ENCODE measurements at places on chromosomes 4 and X.

GRCh38 chrX:19303256-19303880 lies 40.4 kb upstream of the PDHA1 start:
- DNase-seq: no peak

GRCh38 chrX:21438792-21439191 lies 64.6 kb downstream of the CNKSR2 start:
- DNase-seq: no peak

- no peak for DNase-seq
These were observed 389.8 kb upstream of the PCDH10 start for GRCh38 chr4:132759199-132759780.

GRCh38 chr4:147583876-147584275 lies 33.3 kb upstream of the TMEM184C start:
- DNase-seq: no peak

GRCh38 chrX:102338162-102338561 lies 91.2 kb downstream of the NXF2 start:
- no peak for DNase-seq

GRCh38 chrX:153179131-153179530 lies at the start of gene MAGEA1:
MAGEA1 (plus strand) TSS chrX:153179284; CDS start chrX:153182390, 3,106 bp downstream.
- no peak for DNase-seq

DNA sequence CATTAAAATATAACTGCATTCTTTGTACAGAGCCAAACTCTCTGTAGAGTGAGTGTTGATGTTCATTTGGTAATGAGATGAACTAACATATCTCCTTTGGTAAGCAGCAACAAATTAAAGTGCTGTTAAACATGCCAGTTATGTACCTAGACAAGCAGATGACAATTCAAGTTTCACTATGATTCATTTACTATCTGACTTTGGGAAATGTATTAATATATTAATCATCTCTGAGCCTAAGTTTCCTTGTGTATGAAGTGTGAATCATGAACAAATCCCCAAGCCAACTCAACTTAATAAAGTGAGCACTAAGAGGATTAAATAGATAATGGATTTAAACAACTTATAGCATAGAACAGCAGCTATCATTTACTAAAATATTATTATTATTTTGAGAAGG lies 1044.2 kb downstream of the GLUD2 start:
- DNase-seq: no peak

- DNase-seq: no peak
These were observed 139.7 kb downstream of the COL25A1 start for GRCh38 chr4:109162759-109163158.

DNA sequence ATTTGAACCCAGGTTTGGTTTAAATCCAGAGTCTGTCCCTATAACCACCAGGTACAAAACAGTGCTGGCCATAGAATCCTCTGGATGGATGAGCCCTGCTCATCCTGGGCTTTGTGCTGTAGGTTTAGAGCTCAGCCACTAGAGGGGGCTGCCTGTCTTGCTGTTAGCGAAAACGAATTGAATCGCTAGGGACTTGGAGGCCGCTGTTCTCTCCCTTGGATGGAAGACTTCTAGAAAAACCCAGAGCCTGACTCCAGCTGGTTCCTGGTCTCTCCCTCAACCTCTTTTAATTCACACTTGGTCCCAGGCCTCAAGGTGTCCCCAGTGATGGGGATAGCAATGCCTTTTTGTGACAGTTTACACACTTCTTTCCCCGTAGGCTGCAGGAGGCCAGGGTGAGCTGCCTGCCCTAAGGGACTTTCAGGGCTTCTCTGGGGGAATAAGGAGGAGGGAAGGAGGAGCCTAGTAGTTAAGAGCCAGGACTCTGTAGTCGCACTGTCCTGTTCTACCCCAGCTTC lies 8.7 kb downstream of the RIPPLY1 start:
- no peak for DNase-seq

DNA sequence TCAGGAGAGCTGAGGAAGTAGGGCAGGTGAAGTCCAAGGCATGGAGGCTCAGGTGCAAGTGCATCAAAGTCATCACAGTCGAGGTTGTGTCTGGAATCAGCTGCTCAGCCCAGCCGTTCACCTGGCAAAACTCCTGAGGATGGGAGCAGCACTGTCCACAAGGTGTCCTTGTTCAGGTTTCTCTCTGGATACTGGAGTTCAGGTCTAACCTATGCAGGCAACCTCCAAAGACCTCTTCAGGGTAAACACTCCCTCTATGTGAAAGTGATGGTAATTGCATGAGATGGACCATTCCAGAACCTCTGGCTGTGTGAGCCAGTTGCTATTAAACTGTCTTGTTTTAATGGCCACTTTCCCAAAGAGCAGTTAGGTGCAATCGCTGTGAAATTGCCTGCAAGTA lies 120.2 kb upstream of the PSAPL1 start:
- no peak for DNase-seq

DNA sequence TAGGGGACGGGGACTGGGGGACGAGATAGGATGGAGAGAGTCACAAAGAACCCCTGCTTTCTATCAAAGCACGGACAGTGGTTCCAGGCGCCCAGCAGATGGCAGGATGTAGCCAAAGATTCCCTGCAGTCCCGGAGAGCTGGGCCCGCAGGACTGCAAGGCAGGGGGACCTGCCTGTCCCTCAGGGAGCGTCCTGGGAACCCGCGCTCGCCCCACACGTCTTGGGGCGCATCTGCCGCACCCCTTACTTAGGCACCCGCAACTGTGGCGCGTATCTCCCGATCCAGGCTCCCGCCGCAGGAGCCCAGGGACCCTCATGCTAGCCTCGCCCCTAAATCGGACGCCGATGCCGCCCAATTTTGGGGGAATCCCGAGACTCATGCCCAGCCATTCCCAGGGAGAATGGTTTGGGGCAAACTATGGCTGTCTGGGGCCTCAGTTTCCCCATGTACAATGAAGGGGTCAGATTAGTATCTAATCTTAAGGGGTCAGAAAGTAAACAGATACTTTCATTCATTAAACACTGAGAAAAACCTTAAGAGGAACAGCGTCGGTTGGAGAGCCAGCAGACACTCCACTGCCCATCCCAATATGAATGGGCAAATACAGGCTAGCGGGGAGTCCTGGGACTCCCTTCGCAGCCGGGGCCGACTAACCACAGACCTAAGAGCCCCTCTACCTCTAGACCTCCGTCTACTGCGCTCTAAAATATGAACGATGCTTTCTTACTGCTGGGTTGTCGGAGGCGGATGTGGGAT lies 581 bp upstream of the STK32B start:
- no peak for DNase-seq

DNA sequence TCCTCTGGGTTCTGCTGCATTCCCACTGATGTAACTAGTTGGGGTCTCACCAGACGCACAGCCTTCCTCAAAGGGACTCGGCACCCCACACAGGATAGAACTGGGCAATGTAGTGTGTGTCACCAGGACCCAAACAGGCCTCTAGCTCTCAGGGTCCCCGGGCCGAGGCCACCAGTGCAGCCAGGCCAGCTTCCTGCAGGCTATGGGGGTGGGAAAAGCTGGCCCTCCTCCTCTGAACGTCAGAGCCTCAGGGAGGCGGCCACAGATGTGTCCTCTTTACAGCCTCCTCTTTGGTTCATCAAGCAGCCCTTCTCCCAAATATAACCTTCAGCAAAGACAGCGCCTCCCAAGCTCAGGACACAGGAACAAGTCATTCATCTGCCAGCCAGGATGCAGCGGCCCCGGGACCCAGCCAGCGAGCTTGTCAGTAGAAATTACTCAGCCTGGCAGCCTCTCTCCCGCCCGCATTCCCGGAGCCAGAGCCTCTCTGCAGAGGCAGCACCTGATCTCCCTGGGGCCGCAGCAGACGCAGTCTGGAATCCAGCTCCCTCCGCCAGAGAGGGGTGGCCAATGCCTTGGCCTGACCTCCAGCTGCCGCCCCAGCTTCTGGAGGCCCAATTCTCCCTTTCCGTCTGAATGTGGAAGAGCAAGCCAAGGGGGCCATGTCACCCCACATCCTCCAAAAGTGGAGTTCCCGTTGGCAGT lies 288.5 kb downstream of the FBXW7 start:
- no peak for DNase-seq

GRCh38 chrX:38279188-38279587 lies 48.1 kb downstream of the RPGR start:
- DNase-seq: no peak

DNA sequence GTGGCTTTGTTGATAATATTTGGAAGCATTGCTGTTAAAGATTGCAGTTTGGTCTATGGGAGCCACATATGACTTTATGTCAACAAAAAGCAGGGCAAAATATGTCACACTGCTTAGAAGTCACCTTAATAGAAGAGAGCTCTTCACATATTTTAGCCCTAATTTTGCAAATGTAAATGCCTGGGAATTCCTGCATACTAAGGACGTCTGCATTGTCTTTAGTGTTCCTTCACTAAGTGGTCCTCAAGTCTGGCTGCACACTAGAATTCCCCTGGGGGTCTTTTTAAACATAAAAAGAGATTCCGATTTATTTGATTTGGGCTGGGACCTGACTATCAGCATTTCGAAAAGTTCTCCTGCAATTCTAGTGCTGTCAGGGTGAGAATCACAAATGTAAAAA lies 495.1 kb upstream of the FAM241A start:
- DNase-seq: no peak

DNA sequence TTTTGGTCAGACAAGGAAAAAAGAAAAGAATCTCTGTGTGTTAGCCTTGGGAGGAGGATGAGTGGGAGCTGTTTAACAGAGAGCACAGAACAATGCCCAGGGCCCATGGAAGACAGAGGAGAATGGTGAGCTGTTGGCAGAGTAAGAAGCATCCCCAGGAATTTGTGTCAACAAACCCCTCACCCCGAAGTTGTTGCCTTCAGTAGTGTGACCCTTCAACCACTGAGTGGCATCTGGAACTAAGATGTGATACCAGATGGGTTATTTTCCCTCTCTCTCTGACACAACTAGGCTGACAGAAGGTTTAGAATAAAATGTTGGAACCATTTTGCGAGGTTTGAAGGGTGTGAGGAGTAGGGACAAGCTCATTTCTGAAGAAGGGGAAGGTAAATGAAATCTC lies 25.1 kb downstream of the IGSF1 start:
- DNase-seq: no peak

DNA sequence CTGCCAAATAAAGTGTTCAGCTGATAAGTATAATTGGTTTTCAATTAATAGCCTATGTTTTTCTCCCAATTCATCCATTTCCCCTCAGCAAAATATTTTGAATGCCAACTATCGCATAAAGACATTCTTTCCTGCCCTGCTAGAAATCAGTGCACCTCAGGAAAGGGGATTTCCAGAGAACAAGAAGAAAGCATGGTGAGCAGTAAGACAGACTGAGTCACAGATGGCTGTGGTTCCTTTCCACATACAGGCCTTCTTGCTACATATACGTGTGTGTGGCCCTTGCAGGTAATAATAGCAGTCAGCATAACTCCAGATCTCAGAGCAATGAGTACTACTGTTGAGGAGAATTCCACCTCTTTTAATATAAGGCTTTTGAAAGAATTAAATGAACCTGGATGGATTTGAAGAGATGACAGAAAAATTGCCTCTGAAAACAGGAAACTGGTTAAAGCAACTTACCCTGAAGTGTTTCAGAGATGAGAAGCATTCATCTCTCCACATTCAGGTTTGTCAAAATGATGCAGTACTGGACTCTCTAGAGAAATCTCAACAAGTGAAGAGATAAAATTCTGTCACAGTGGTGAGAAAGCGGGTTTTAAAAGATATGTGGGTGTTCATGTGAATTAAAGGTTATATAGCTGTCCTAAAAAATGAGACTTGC lies 13.6 kb downstream of the GASK1B start:
- DNase-seq: no peak

- no peak for DNase-seq
These were observed 161.0 kb upstream of the EOLA2 start for GRCh38 chrX:150099316-150099715.

DNA sequence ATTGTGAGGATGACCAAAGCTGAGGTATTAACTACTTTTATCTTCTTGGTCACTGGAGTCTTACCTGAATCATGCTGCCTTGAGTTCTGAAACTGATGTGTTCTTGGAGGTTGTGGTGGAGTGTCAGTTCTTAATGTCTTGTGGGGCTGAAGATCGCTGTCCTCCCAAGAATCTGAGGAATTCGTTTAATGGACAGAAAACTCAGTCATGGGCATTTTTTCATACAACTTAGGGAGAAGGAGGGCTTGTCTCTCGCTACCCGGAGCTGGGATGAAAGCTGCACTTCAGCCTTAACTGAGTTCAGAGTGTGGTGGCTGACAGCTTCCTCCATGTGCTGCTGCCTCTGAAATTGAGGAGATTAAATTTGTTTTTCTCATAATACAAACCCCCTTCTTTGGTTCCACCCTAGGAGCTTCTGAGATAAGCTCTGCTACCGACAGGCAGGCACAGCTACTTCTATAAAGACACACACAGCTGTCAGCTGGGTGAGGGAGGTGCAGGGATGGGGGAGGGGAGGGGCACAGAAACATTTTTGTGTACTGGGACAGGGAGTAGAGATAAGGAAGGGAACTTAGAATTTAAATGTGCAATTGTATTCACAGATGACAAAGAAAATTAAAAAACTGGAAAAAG lies 30.8 kb downstream of the RBBP7 start:
- no peak for DNase-seq

- no peak for DNase-seq
These were observed 37.8 kb downstream of the UCHL1 start for GRCh38 chr4:41294445-41295062.

GRCh38 chr4:173252024-173252935 lies 81.9 kb downstream of the HMGB2 start:
- DNase-seq: no peak

- DNase-seq: peak; percentile 37
These were observed at the start of gene EDA for GRCh38 chrX:69615779-69616456. EDA (plus strand) TSS chrX:69616113.

- no peak for DNase-seq
These were observed 87.0 kb upstream of the RPL34 start for GRCh38 chr4:108533245-108533844.

DNA sequence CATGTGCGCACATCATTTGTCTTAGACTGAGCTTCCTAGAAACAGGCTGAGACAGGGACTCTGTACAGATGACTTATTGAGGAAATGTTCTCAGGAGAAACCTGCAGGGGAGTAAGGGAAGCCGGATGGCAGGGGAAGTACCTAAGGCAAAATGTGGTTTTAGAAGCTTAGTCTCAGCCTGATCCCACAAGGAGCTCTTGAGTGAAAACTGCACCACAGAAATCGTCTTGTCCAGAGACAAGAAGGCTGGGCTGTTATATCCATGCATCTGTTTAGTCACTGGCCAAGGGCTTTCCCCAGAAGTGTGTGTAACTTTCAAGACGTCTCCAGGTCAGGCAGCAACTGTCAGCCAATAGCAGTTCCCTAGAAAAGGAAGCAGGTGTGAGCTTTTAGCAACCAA lies 86.0 kb downstream of the FUNDC1 start:
- no peak for DNase-seq

GRCh38 chr4:71270901-71271300 lies 67.9 kb upstream of the SLC4A4 start:
- no peak for DNase-seq

DNA sequence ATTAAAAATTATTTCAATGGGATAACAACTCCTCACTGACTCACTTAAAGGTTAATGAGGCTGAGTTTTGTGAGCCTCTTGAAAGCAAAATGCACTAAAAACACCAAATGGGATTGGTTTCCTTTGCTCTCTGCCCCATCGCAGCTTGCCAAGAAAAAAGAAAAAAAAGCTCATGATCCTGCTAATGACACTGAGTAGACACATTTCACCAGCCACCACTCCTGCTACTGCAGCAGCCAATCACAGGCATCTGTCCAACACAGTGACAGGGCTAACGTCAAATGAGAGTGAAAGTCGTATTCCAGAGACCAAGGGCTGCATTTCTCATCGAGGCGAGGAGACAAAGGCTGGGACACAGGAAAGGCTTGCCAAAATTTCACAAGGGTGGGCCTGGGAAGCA lies 5.2 kb downstream of the APBB2 start:
- DNase-seq: no peak
